Daoy (cell line): ENCODE measurements at places on chromosomes 13 and 19.

DNA sequence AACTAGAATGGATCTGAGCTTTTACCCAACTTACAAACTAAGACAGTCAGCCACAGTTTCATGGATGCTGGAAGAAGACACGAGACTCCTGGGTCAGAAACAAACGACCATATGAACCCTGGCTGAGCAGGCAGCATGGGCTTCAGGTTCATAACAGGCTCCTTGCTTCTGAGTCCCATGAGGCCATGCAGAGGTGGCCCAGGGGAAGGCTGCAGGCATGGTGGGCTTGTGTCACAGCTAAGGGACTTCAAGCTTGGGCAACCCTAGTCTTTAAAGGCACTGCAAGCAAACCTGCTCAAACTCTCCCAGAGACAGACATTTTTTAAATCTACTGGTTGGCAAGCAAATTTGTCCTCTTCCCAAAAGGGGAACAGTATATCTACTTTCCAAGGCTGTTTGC, 5.1 kb upstream of the ARHGEF7 start:
- no peak for DNase-seq

- DNase-seq: no peak
These were observed 8.7 kb downstream of the ZNF71 start for GRCh38 chr19:56603829-56604228.

- no peak for DNase-seq
These were observed 51.1 kb downstream of the SIAH3 start for GRCh38 chr13:45800485-45800884.

DNA sequence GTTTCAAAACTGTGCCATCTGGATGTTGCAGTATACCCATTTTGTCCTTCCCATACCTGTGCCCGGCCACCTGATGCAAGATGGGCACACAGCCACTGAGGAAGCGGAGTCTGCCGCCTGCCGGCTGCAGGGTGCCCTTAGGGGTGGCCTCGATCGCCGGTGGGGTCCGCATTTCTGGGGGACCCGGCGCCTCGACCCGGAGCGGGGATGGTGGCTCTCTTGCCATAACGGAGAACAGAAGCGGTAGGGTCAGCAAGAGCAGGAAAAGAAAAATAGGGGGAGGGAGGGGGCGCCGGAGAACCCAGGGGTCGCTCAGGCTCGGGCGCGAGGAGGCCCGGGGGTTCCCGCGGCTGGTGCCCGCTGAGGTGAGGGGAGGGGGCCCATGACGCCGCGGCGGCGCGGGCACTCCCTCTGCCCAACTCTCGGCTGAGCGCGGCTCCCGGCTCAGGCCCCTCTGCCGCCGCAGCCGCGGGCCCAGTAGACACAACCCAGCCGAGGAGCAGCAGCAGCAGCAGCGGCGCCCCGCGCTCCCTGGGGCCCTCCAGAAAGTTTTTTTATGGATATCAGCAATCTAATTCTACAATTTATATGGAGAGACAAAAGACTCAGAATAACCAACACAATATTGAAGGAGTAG, 13.8 kb upstream of the CYP4F2 start:
- no peak for DNase-seq

- DNase-seq: no peak
These were observed 1034.8 kb downstream of the PCDH17 start for GRCh38 chr13:58666331-58666730.

DNA sequence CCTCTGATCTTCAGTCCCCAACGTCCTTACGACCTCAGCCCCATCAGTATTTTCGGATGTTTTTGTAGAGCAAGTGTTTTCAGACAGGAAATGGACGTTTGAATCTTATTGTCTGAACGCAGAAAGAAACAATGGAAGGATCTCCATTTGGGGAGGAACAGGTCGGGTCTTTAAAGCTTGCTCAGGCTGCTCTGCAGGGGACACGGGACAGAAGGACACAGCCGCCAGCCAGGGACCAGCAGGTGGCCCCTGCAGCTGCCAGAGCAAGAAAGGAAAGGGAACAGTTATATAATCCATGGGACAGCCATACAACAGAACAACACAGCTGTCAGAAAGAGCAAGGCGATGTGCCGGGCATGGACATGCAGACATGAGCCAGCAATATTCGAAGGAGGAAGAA, 18.5 kb upstream of the IGLON5 start:
- no peak for DNase-seq

DNA sequence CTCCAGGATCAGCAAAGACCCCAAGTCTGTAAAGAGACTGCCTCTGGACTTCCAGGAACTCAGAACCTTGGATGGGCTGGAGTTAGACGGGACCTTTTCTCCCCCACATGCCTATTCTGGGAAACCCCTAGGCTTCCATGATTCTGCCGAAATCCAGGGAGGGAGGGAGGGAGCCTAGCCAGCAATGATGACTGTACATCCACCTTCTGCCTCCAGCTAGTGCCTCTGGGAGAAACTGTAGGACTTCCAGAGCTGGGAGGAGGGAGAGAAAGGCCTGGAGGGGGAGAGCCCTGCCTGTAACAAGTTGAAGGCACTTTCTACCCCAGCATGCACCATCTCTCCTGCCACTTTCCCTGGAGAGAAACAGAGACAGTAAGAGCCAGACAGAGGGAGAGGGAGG, 6.0 kb upstream of the HAS1 start:
- no peak for DNase-seq

- peak; percentile 87 for DNase-seq
These were observed 29.1 kb upstream of the POP4 start for GRCh38 chr19:29576761-29577648.

DNA sequence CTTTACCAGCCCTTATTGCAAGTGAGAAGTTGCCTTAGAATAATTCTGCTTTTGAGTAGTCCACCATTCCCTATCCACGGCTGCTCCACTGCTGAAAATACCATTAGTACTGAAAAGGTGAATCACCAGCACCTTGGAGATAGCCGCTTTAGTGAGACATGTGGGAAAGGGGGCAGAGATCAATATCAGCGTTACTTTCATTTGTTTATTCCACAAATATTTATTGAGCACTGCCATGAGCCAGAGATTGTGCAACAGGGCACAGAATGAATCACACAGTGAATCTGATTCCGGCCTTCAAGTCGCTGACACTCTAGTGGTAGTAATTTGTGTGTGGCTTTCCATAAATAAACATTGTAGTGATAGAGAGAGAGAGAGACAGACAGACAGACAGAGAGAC, 31.5 kb upstream of the MYO16 start:
- no peak for DNase-seq

DNA sequence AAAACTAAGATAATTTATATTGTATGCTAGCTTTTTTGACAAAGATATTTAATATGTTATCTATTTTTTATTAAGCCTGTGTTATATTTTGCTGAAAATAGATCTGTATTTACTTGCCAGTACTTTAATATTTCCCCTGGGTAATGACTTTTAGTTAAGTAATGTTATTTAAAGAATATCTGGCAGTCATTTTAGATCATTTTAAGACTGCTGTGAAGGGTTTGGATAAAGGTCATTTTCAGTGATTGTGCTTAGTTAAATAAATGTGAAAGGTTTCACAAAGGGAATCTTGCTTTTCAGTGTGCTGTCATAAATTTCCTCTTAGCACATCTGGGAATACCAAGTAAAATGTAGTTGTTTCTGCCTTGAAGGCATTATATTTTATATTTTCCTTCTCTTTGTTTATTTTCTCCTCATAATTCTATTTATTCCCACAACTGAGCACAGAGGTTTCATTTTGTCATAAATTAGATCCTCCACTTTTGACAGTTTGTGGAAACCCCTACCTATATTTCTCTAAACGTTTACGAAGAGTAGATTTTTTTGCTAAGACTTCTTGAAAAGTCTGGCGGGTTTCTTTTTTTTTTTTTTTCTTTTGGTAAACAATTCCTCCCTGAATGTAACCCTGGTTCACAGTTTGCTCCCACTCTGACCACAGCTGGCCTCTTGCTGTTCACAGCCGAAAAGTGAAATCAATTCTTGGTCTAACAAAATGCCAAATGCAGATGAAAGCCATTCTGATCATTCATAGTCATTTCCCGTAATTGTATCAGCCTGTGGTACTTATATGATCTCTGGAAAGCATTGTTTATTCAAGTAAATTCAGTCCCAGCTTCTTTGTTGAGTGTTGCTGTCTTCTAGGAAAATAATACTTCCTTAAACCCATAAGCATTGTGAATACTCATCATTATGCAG, 87.8 kb downstream of the MAB21L1 start:
- no peak for DNase-seq

DNA sequence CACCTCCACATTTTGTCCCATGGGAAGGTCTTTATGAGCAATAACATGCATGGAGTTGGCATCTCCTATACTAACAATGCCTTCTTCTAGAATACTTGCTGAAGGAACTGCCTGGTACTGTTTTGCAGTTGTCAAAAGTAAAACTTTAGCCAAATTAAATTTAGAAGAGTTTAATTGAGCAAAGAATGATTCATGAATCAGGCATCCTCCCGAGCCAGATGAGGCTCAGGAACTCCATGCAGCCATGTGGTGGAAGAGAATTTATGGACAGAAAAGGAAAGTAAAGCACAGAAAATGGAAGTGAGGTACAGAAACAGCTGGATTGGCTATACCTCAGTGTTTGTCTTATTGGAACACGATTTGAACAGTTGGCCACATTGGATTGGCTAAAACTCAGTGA, 1081.9 kb downstream of the SLITRK1 start:
- no peak for DNase-seq

DNA sequence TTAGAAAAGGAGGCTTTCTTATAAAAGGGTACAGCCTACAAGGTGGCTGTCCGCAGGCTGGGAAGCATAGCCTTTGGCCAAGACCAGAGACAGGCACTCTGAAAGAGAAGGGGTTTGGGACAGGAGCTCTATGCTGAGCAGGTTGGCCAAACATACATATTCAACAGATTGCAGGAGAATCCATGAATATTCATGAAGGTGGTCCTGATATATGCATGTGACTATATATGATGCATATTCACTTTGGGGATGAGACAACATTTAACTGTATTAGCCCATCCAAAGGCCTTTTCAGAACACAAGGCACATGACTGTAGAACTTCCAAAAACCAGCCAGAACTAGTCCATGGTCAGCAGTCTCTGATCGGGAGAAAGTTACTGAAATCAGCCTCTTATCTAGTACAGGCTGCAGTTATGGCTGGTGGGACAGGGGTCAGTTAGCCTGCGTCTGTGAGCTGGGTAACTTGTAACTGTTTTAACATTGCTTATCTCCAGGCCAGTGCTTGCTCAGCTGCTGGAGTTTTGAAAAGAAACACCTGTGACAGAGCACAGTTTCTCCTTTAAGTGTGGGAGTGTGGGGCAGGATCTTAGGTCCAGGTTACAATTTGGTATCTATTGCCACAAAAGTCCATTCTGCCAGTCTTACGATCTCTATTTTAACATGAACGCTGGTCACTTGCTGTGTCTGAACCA, 924.2 kb downstream of the UQCRFS1 start:
- no peak for DNase-seq

DNA sequence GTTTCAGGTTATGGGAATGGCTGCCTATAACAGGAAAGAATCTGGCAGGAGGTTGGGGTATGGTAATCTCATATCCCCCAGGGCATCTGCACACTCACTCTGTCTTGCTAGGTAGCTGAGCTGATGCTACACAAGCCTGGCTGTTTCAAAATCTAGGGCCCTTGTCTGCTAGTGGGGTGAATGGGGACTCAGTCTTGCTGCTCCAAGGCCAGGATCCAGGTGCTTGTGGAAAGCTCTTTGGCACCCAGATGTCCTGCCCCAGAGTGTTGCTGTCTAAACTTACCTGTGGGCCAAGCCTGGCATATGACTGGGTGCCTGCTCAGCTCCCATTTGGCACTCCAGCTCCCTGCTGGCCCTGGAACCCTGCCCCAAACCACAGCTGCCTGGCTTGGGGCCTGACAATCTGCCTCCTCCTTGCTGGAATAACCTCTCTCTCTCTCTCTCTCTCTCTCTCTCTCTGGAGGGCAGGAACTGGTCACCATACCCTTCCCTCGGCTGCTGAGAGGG, 158.1 kb upstream of the TSC22D1 start:
- DNase-seq: peak; percentile 63

DNA sequence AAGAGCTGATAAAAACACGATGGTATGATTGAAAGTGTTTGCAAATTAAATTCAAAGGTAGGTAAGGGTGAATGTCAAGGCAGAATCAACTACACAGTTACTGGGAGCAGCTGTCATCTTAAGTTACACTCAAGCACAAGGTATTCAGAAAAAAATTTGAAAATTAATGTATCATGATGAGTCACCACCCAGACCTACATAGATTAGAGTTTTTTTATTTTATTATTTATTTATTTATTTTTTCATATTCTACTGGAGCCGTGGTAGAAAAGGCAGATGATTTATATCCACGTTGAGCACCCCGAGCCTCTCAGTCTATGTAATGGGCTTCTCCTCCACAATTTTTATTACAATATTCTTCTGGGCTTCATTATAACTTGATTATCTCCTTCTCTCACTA, 728.9 kb upstream of the ARGLU1 start:
- peak; percentile 7 for DNase-seq

DNA sequence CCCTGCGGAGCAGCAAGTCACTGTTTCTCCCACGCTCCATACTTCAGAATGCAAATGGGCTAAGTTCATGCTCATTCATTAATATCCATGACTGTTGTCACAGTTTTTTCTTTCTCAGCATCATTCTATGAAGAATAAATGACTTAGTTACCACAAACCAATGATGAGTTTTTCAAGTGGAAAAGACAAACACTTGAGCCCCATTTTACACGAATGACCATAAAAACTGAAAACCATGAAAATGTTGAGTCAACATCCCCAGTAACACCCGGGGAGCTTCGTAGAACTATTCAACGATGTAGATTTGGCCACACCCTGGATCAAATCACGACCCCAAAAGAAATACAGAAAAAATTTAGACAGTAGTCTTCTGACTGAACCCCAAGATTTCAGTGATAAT, 99.8 kb upstream of the GJB6 start:
- DNase-seq: no peak

DNA sequence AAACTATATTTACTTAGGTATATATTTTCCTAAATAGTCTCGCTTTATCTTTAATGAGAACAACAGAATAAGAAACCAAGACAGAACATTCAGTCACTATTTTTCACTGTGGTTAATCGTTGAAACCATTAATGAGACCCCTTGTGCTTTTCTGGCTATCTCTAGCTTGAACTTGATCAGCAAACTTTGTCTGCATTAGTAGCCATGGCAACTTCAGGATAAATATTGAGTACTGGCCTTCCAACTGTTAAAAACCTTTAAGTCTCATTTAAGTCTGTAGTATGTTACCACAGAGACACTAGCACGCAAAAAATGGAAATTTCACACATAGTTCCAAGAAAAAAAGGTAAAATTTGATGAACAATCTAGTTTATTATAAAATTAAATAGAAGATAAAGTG, 946.0 kb downstream of the SLITRK5 start:
- DNase-seq: no peak

GRCh38 chr19:1291761-1292418, 6.2 kb downstream of the EFNA2 start:
- no peak for DNase-seq

- no peak for DNase-seq
These were observed 17.2 kb downstream of the ACTN4 start for GRCh38 chr19:38664503-38665211.
